Activated gamma-delta T cell (primary cell): ENCODE measurements at places on chromosomes 4 and X.

GRCh38 chrX:13033193-13033592, 11.2 kb downstream of the FAM9C start:
- DNase-seq, result no peak

GRCh38 chr4:83115000-83115399, 471 bp upstream of the PLAC8 start:
- DNase-seq, result no peak

GRCh38 chr4:55409468-55410171, 13.9 kb downstream of the TMEM165 start:
- no peak for DNase-seq

- DNase-seq, result no peak
Measured at GRCh38 chr4:96035727-96036126, 195.8 kb downstream of the PDHA2 start.

- no peak for DNase-seq
Measured at GRCh38 chr4:67765928-67766327, 11.7 kb upstream of the GNRHR start.

- no peak for DNase-seq
Measured at GRCh38 chrX:32448320-32448719, 763.0 kb downstream of the DMD start.

DNA sequence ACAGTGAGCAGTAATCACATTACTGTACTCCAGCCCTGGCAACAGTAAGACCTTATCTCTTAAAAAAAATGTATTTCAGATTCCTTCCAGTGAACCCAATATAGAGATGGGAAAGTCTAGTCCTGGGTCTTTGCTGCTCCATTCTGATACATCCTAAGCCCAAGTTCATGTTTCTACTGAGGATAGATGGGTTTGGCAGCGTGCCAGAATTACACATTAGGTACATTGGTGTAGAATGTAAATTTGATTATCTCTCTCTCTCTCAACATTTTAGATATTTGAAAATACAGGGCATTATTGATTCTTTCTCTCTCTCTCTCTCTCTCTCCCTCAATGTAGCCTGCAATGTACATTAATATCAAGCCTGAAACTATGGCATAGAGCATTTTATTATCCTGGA, 43.5 kb upstream of the ZNF330 start:
- DNase-seq, result no peak

GRCh38 chr4:168264903-168265302, 53.6 kb downstream of the DDX60 start:
- DNase-seq, result no peak

- no peak for DNase-seq
Measured at GRCh38 chr4:94665500-94666404, 92.0 kb upstream of the BMPR1B start.

DNA sequence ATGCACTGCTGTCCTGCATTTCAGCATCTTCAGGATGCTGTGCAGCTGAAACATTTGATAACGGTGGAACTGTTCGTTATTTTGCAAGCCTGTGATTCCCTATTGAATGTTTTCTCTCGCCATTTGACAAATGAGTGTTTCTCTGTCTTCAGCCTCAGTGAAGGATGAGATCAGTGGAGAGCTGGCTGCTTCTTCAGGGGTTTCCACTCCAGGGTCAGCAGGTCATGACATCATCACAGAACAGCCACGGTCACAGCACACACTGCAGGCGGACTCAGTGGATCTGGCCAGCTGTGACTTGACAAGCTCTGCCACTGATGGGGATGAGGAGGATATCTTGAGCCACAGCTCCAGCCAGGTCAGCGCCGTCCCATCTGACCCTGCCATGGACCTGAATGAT, 52.6 kb downstream of the HTT start:
- no peak for DNase-seq

DNA sequence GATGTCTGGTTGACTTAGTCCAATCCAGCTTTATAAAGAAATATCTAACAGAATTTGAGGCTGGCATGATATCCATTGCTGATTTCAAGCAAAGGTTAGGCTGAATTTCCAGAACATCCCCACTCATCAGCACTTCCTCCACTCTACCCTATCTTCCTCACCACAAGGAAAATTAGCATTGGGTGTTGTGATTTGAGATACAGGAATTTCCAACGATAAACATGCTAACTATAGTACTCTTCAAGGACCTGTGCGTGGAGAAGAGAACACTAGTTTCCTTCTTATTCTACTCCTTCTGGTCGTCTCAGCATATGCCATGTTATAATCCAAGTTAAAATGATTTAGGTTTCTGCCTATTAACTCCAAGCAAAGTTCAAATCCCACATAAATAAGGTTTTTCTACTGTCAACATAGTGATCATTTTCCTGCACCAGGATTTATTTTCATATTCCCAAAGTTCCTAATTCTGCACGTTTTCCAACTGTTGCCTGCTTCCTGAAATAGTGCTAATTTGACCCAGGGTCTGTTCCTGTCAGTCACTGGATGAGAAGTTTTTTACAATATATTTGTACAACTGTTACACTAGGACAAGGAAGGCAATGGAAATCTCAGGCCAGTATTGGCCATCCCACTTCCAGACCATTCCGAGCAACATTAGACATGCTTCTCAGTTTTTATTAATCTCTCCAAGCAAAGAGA, 177.6 kb upstream of the EDNRA start:
- DNase-seq, result no peak

DNA sequence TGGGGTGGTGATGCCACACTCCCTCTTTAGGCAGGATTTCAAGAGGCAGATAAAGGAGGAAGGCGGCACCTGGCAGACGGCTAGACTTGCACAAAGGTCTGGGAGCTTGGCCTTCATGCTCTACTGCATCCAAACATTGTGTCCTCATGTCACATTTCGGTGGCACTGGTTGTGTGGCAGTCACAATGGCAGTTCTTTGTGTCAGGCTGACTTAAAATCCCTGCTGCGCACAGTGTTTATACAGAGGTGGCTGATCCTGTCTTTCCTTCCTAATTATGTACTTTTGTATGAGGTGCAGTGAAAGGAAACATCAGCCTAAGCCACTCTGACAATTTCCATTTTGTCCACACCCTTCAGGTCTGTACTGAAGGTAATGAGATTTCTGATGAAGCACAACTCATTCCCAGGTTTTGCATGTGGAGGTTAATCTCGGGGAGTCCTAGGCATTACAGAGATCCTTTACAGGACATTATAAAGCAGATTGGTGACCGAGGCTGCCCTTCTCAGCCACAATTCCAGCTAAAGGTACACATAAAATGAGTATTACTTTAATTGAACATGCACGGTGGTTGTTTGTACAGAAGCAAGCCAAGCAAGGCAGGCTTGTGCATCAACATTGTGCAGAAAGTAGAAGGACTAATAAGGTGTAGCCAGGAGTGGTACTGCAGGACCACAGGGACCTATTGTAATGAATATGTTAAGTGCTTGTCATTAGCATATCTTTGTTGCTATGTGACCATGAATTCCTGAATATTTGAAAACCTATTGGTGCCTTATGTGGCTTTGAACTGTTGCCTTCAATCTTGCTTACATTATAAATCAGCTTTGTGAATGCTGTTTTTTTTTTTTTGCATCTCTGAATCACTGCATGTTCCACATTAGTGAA, 147.6 kb downstream of the STK32B start:
- DNase-seq, result no peak
